Esophagus muscularis mucosa (tissue), 4 donors: ENCODE measurements at places on chromosomes 3 and 15. TPM values are rescaled to one million over a fixed set of nuclear protein-coding genes. Genes with fewer than 3 reads are reported as not detected.
A peak's percentile ranks its signal among the peaks of the same experiment; 100 is the strongest.

- peaks cover 15% of the 10 kb centered on the region for H3K36me3 ChIP-seq
- no peak within 1 kb of the TSS for H3K4me3 ChIP-seq
- H3K4me1 ChIP-seq, result peaks cover 25% of the 10 kb centered on the region
- H3K27me3 ChIP-seq, result no peaks in the 10 kb centered on the region
Observed at GRCh38 chr15:89679212-89679611, at the start of gene PLIN1. PLIN1 (minus strand) TSS chr15:89679367; CDS start chr15:89677489, 1,878 bp downstream.

GRCh38 chr15:40204100-40204499 lies 34.8 kb upstream of the PAK6 start:
- H3K27ac ChIP-seq, result no peak overlapping the region
- no peak overlapping the region for H3K4me3 ChIP-seq
- no peak for DNase-seq

DNA sequence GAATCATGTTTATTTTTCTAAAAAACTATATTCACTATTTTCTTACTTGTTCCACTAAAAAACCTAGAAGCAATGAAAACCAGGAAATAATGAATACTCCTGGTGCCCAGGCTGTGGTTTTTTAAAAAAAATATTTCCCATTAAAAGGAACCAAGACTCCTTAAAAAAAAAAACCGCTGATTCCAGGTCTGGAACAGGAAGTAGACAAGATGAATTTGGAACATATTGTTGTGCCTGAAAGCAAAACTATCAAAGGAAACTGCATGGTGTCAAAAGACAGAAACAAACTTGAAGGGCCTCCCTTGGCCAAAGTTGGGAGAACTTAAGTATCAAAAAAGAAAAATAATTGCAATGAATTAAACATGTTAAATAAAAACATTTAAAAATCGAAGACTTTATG lies 245.3 kb upstream of the P2RY1 start:
- H3K27me3 ChIP-seq, result no peaks in the 10 kb centered on the region
- no peak overlapping the region for H3K27ac ChIP-seq
- DNase-seq, result no peak

GRCh38 chr3:101828691-101829436 lies 20.4 kb upstream of the NFKBIZ start:
- no peaks in the 10 kb centered on the region for H3K36me3 ChIP-seq
- no peaks in the 10 kb centered on the region for H3K27me3 ChIP-seq
- DNase-seq, result no peak
- peak overlapping the region; percentile 87 for H3K27ac ChIP-seq
- H3K4me3 ChIP-seq, result peak overlapping the region; percentile 50

- no peak overlapping the region for H3K27ac ChIP-seq
- no peaks in the 10 kb centered on the region for H3K27me3 ChIP-seq
- peaks cover 14% of the 10 kb centered on the region for H3K4me1 ChIP-seq
- H3K36me3 ChIP-seq, result no peaks in the 10 kb centered on the region
- H3K4me3 ChIP-seq, result no peak overlapping the region
- DNase-seq, result no peak
Observed at GRCh38 chr3:115102046-115102445, 45.0 kb downstream of the ZBTB20 start.

DNA sequence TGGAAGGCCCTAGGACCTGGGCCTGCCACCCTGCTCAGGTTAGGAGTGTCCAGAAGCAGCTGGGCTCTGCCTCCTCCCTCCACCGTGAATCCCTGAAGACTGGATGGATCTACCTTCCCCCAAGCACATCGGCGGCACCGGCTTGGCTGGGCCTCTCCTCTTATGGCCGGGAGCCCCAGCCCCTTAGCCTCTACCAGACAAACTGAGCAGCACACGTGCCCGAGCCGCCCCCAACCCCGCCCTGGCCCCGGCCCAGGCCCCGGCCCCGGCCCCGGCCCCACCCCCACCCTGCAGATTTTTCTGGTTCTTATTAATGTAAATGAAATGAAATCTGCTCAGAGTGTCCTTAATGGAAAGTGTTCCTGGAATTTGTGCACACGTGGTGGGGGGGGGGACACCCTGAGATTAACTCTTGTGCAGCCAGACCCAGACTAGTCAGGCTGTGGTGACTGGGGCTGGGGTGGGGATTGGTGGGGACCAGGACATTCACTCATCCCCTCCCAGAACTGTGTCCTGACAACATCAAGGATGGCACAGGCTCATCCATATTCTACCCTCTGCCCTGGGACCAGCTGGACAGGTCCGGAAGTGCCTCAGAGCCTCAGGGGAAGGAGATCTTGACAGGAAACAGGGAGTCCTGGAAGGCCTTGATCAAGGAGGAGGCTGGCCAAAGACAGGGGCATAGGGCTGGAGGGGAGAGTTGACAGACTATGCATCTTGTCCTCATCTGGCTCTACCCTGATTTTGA lies 30.9 kb upstream of the SEMA3F start:
- H3K27ac ChIP-seq, result no peak overlapping the region
- H3K36me3 ChIP-seq, result peaks cover 22% of the 10 kb centered on the region
- no peak overlapping the region for H3K4me3 ChIP-seq

GRCh38 chr3:56453011-56453410 lies 15.3 kb downstream of the ERC2 start:
- no peaks in the 10 kb centered on the region for H3K36me3 ChIP-seq
- H3K4me3 ChIP-seq, result no peak overlapping the region
- no peak for DNase-seq
- H3K27ac ChIP-seq, result no peak overlapping the region
- H3K27me3 ChIP-seq, result no peaks in the 10 kb centered on the region

DNA sequence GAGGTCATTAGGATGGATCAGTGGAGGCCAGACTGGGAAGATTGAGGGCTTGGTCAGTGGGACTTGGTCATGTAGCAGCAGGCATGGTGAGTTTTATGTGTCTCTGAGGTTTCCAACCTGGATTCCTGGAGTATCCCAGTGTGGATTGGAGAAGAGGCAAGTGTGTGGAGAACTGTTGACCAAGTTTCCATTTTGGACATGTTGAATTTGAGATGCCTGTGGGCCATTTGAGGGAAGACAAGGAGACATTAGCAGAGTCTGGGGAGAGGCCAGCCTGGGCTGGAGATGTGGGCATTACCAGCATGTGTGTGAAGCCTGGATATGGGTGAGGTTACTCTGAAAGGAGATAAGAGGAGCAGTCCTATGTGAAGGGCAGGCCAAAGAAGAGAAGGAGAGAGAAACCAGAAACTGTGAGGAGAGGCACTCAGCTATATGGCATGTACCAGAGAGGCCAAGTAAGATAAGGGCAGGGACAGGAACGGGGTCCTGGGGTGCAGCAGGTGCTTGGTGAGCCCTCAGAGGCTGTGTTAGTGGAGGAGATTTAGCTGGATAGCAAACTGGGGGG lies 4.3 kb downstream of the SLC25A38 start:
- no peaks in the 10 kb centered on the region for H3K27me3 ChIP-seq
- H3K4me3 ChIP-seq, result no peak overlapping the region
- no peak for DNase-seq
- peaks cover 28% of the 10 kb centered on the region for H3K4me1 ChIP-seq
- no peak overlapping the region for H3K27ac ChIP-seq

GRCh38 chr3:6439226-6439625 lies 421.7 kb upstream of the GRM7 start:
- DNase-seq, result no peak
- no peaks in the 10 kb centered on the region for H3K27me3 ChIP-seq
- no peak overlapping the region for H3K27ac ChIP-seq
- H3K4me1 ChIP-seq, result no peaks in the 10 kb centered on the region
- H3K36me3 ChIP-seq, result no peaks in the 10 kb centered on the region

GRCh38 chr15:82670699-82671098 lies 23.5 kb upstream of the CPEB1 start:
- no peaks in the 10 kb centered on the region for H3K36me3 ChIP-seq
- no peaks in the 10 kb centered on the region for H3K4me1 ChIP-seq
- no peak for DNase-seq
- H3K4me3 ChIP-seq, result no peak overlapping the region

GRCh38 chr3:145518639-145519038 lies 642.3 kb downstream of the PLOD2 start:
- H3K27ac ChIP-seq, result no peak overlapping the region
- H3K4me3 ChIP-seq, result no peak overlapping the region
- no peaks in the 10 kb centered on the region for H3K4me1 ChIP-seq
- DNase-seq, result no peak

DNA sequence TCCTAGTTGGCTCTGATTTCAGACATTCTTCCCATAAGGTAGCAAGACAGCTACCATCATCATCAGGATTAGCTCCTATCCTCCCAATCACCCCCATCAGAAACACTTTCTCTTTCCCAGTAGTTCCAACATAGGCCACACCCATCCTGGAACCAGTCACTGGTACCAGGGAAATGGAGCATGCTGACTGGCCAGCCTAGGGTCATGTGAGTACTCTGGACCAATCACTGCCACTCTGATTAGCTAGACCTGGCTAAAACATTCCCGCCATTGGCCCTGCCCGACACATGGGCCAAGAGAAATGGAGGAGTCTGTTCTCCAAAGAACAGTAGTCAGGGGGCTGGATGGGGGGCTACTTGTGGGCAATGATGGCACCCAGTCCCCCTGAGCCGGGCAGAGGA lies 12.4 kb downstream of the EFCC1 start:
- no peak overlapping the region for H3K27ac ChIP-seq
- no peaks in the 10 kb centered on the region for H3K27me3 ChIP-seq
- peaks cover 46% of the 10 kb centered on the region for H3K4me1 ChIP-seq
- H3K36me3 ChIP-seq, result no peaks in the 10 kb centered on the region

DNA sequence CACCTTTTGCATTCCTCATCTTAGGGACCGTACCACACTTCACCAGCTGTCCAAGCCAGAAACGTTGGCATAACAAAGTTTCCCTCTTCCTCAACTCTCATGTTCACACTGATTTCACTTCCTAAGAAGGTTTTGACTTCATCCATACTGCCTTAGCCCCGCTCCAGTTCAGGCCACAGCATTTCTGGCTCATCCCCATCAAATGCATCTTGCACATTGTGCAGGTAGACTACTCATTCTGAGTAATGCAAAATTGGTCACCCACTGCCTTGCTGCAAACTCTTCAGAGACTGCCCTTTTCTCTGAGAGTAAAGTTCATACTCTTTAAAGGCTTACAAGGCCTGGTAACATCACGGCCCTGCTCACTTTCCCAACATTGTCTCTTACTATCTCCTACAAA lies 8.8 kb downstream of the NUSAP1 start:
- no peak overlapping the region for H3K4me3 ChIP-seq
- no peak for DNase-seq
- H3K27ac ChIP-seq, result no peak overlapping the region
- H3K4me1 ChIP-seq, result no peaks in the 10 kb centered on the region
- no peaks in the 10 kb centered on the region for H3K36me3 ChIP-seq

DNA sequence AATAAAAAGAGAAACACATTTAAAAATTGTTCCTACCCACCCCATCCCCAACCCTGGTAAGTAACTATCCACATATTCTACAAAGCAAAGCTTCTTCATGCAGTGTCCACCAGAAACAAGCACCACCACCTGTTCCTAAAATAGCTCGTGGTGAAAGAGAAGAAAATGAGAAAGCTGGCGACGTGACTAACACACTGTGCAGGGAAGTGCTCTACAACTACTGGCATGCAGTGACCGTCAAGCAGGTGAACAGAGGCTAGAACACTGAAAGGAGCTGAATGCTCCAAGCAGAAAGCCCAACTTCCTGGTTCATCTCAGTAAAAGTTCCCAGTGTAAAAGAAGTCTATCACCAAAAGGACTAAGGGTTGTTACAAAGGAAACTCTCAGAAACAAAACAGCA lies 80.7 kb downstream of the NR2E3 start:
- no peaks in the 10 kb centered on the region for H3K4me1 ChIP-seq
- no peak for DNase-seq
- H3K36me3 ChIP-seq, result peaks cover 62% of the 10 kb centered on the region
- H3K27me3 ChIP-seq, result no peaks in the 10 kb centered on the region
- H3K27ac ChIP-seq, result no peak overlapping the region
- no peak overlapping the region for H3K4me3 ChIP-seq

DNA sequence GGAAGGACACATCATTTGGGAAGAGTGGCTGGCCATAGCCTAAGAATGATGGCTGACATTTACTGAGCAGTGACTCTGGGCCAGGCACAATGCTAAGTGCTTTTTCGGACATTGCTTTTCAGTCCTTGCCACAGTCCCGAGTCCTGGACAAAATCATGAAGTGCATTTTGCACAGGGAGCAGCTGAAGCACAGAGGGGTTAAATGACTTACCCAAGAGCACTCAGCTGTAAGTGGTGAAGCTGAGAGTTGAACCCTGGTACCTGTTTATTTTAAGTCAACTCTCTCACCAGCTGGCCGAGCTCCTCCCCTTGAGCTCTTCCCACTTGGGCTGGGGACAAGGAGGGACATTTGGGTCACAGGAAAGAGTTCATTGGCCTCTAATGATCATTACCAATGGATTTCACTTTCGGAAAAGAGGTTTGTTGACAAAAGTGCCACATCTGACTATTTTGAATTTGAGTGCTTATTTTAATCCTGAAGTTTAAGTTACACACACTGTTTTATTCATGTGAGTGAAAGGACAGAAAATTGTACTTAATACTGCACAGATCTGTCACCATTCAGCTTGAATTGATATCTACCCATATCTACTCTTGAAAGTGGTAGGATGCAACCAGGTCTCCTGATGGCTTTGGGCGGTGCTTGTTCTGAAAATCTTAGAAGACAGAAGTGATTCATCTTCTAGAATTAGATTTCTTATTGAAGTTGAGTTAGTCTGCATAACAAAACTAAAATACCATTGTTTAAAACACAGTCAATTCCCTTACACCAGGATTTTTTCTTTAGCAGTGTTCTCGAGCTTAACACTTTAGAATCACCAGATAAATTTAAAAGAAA lies 368.7 kb upstream of the PROK2 start:
- H3K4me3 ChIP-seq, result no peak overlapping the region
- no peaks in the 10 kb centered on the region for H3K36me3 ChIP-seq
- H3K27ac ChIP-seq, result peak overlapping the region; percentile 64

GRCh38 chr3:21435871-21436270 lies 315.1 kb downstream of the ZNF385D start:
- H3K27me3 ChIP-seq, result no peaks in the 10 kb centered on the region
- no peak overlapping the region for H3K4me3 ChIP-seq
- DNase-seq, result no peak
- no peaks in the 10 kb centered on the region for H3K4me1 ChIP-seq
- no peaks in the 10 kb centered on the region for H3K36me3 ChIP-seq

- H3K27ac ChIP-seq, result peak overlapping the region; percentile 74
- H3K4me3 ChIP-seq, result peak overlapping the region; percentile 48
- H3K27me3 ChIP-seq, result peaks cover 37% of the 10 kb centered on the region
- peaks cover 33% of the 10 kb centered on the region for H3K4me1 ChIP-seq
- no peaks in the 10 kb centered on the region for H3K36me3 ChIP-seq
- no peak for DNase-seq
Observed at GRCh38 chr3:169147238-169148008, 516.1 kb downstream of the MECOM start.

DNA sequence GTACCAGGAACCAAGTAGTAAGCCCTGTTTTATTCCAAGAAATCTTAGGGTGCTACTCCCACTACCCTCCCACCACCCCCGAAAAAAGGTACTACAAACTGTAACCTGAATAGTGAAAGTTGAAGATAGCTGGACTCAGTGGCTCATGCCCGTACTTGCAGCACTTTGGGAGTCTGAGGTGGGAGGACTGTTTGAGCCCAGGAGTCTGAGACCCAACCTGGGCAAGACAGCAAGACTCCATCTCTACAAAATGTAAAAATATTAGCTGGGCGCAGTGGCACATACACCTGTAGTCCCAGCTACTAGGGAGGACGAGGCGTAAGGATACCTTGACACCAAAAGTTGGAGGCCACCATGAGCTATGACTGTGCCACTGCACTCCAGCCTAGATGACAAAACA lies 7.9 kb downstream of the RHOA start:
- no peak overlapping the region for H3K4me3 ChIP-seq
- no peaks in the 10 kb centered on the region for H3K27me3 ChIP-seq
- DNase-seq, result no peak
- H3K4me1 ChIP-seq, result peaks cover 58% of the 10 kb centered on the region

The THRB gene
- total RNA-seq, result 68.6 TPM

The CLDN18 gene
- not detected for total RNA-seq

The ARHGEF3 gene
- total RNA-seq, result 9.0 TPM

The RASGRP1 gene
- 0.42 TPM for total RNA-seq

The DUOXA2 gene
- total RNA-seq, result 0.52 TPM

The STRIT1 gene
- total RNA-seq, result not detected

The GOLGA6L9 gene
- 3.7 TPM for total RNA-seq

The RTP3 gene
- total RNA-seq, result not detected

The NR1I2 gene
- total RNA-seq, result not detected

The A4GNT gene
- total RNA-seq, result not detected
